Myocyte (in vitro differentiated cells): ENCODE measurements at places on chromosomes 1 and 21.

- no peak for DNase-seq
Measured at GRCh38 chr1:215584389-215584788, 17.3 kb downstream of the KCTD3 start.

- no peak for DNase-seq
Measured at GRCh38 chr1:167120899-167121298, 27.0 kb downstream of the STYXL2 start.

GRCh38 chr1:56374026-56374974, 205.1 kb downstream of the PLPP3 start:
- peak; percentile 68 for DNase-seq

DNA sequence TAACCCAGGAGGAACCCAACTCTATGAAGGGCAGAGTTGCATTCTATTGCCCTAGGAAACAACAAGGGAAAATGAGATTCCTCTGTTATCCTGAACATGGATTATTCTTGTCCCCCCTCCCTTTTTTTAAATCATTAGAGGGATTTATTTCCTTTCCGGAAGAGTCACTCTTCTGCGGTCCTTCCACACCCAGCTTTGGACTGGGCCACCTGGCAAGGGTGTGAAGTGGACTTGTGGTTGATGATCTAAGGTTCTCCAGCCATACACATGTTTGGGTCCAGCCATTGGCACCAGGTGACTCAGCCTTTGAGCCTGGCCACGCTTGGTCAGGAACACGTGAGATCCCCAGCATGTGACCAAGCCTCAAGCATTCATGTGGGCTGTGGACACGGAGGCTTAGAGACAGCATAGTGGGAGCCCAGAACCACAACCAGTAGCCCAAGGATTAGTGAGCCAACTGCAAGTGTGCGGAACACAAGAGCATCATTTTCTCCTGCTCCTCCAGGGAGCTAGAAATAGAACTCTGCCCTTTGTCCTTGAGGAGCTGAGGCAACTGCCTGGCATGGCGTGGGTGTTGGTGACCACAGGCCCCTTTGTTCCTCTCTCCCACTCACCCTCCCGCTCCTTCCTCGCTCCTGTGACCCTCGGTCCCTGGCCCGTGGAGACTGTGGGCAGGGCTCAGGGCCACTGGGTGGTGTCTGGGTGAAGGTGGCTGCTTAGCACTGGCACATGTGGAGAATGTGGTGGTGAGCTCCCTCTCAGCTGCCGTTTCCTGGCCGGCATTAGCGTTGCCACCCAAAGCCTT, 50.1 kb downstream of the NENF start:
- peak; percentile 100 for DNase-seq

- DNase-seq: peak; percentile 37
Measured at GRCh38 chr1:116852910-116853309, 56.8 kb upstream of the PTGFRN start.

GRCh38 chr1:203521812-203522211, 27.9 kb downstream of the OPTC start:
- DNase-seq: no peak
